ENCODE measurements at places on chromosomes 6 and 20.
A peak's percentile ranks its signal among the peaks of the same experiment; 100 is the strongest.

DNA sequence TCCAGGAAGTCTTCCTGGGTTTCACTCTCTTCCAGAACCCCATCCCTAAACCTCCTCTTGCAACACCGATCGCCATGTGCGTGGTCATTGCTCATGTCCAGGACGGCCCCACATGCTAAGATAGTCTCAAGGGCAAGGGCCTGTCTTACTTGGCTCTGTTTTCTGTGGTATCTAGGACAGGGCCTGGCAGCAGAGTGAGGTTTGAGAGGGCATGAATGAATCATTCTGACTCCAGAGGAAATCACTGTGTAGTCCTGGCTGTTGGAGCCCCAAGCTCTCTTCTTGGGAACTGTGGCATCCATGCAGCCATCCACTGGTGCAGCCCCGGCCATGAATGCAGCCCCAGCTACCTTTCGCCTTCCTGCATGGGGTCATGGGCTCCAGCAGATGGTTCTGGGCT is 12.4 kb downstream of the SIRPA start:
- DNase-seq: no peak

DNA sequence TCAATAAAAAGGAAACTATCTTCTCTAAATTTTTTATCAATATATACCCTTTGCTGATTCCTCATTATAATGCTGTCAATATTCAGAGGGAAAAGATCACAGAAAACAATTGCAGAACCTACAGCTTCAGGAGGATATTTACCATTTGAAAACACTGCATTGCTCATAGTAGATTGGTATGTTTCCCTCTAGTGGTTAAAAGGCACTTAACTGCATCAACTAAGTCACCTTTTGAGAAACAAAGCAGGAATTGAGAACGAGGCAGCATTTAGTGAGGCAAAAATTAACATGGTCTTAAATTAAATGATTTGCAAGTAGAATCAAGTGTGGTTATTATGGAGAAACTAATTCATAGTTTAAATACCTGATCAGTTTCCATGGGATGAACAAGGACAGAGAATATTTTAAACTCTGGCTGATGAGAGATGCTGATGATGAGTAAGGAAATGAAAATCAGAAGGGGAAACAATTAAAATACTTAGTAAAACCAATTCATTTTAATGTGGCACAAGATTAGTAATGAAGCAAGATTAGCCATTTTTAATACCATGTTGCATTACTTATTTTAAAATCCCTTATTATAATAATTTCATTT is 642.1 kb downstream of the EPHA7 start:
- DNase-seq: no peak

- no peak for DNase-seq
These were observed 38.3 kb upstream of the ATXN1 start for GRCh38 chr6:16799279-16800193.

- DNase-seq: no peak
These were observed 72.1 kb downstream of the FOXA2 start for GRCh38 chr20:22511943-22512910.

GRCh38 chr6:36906539-36907325 is 21.0 kb downstream of the C6orf89 start:
- peak; percentile 86 for DNase-seq

- DNase-seq: no peak
These were observed 403.3 kb upstream of the EPHA7 start for GRCh38 chr6:93822434-93823265.

DNA sequence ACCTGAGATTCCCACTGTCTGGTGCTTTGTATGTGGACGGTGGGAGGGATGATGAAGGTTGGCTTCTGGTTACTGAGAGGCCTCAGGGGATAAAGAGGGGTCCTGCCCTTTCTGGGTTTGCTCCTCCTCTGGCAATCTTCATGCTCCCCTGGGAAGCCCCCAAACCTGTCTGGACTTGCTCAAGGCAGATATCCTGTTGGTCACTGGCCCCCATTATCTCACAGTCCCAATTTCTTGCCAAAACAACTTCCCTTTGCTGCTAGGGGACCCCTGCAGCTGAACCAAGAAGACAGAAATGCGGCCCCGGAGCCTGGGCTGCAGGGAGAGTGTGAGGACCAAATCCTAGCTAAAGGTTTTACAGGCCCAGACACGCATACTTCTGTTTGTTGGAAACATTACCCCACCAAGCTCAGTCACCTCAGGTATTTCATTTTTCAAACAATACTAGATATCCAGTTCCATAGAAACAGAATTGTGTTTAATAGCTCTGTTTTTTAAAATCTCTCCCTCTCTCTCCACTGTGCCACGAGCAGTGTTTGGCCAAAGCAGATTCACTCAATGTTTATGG is 63.4 kb upstream of the MRPS10 start:
- DNase-seq: no peak

DNA sequence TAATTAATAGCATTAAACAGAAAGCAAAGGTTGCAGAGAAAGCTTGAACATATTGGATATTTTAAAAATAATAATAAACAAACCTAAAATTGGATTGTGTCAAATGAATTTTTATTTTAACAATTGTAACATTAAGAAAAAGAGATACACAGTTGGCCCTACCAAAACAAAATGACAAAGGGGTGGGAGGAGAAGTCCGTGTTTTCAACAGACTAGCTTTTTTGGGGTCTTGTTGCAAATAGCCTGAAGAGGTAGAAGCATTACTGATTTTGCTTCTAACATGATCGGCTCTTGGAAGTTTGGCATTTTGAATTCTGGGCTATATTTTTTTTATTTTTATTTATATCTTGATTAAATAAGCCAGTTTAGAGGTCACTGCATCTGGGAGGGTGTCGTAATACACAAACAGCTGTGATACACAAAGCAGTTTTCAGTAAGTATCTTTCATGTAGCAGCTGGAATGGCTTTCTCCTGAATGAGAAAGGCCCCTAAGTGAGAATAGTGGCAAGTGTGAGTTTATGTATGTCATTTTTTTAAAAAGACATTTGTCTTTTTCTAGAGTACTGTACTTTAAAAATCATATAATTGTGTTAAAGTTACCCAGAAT is 85.5 kb upstream of the ZNF217 start:
- no peak for DNase-seq

- no peak for DNase-seq
These were observed 5.1 kb downstream of the BLOC1S5 start for GRCh38 chr6:8059129-8059528.

DNA sequence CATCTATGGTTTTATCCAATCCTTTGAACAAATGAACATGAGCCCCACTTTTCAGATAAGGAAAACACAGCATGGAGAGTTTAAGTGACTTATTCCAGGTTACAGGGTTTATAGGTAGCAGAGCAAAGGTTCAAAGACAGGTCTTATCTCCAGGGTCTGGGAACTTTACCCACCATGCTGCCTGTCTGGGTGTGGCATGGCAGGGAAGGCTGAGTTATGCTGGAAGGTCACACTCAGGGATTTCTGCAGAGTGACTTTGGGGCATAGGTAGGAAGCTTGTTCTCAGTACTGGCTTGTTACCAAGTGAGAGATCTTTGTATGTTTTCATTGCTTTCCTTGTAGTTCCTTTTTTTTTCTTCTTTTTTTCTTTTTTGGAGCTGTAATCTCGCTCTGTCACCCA is 1.8 kb downstream of the ZNF831 start:
- DNase-seq: no peak

DNA sequence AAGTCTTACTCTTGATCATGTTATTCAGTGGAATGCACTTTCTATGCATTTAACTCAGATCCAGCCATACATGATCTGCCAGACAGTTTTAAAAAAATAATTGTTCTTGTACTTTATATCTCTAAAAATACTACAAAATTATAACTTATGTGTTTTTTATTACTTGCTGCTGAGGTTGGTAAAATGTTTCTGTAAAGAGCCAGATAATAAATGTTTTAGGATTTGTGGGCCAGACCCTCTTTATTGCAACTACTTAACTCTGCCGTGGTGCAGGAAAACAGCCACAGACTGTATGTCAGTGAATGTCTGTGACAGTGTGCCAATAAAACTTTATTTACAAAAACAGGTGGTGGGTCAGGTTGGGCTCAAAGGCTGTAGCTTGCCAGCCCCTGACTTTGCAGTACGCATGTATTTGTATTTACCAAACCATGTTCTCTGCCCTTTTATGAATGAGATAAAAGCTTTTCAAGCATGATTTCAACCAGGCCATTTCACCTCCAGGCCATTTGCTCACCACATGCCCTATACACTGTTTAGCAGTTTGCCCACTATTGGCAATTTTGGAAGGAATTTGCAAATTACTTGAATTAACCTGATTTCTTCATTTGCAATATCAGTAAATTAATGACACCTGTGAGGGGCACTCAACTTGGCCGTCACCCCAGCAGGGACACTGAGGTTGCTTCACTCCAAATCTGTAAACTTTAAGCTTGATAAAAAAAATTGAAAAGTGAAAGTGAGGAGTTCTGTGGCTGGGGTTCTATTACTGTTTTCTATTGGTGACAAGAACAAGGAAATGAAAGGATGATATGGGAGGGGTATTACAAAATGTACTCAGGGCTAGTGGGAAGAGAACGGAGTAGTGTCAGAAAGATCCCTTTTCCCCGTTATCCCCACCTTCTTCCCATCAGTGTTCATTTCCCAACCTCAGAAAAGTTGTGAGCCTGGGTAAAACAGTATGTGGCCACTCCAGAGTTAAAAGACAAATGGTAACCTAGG is 133.4 kb downstream of the CEBPB start:
- no peak for DNase-seq

DNA sequence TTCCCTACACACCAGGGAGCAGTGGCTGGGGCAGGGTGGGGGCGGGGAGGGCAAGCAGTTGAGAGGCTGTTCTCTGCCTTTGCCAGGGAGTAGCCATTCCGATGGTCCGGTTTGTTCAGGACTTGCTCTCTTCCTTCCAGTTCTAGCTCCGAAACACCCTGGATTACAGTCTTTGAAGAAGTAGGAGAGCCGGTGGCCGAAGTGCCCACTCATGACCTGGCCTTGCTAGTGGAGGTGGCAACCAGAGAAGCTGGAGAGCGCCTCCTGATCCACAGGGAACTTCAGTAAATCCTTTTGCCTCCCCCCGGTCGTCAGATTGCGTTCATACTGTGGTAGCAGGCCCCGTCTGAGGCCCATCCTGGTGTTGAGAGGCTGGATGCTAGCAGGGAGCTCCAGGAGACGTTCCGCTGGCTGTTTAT is 92.8 kb downstream of the ARID1B start:
- no peak for DNase-seq

- DNase-seq: no peak
These were observed 796 bp upstream of the TUBB start for GRCh38 chr6:30719356-30719755.

DNA sequence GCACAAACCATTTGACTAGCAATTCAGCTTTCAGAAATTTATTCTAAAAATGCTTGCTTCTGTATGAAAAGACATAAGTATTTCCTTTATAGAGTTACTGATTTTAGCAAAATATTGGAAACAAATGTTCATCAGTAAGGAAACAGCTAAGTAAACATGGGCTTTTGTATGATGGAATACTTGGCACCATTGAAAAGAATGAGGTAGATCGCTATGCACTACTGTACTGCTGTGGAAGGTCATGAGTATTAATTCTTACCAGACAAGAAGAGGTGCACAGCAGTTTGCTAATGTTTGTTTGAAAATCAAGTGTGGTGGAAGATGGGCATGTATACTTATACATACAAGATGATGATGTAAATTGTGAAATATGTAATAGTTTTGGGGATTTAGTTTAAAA is 73.0 kb downstream of the FARS2 start:
- DNase-seq: no peak

- no peak for DNase-seq
These were observed 62.0 kb upstream of the TENT5A start for GRCh38 chr6:81814370-81815076.

GRCh38 chr6:170444056-170444591 is 109.0 kb downstream of the PSMB1 start:
- DNase-seq: no peak

DNA sequence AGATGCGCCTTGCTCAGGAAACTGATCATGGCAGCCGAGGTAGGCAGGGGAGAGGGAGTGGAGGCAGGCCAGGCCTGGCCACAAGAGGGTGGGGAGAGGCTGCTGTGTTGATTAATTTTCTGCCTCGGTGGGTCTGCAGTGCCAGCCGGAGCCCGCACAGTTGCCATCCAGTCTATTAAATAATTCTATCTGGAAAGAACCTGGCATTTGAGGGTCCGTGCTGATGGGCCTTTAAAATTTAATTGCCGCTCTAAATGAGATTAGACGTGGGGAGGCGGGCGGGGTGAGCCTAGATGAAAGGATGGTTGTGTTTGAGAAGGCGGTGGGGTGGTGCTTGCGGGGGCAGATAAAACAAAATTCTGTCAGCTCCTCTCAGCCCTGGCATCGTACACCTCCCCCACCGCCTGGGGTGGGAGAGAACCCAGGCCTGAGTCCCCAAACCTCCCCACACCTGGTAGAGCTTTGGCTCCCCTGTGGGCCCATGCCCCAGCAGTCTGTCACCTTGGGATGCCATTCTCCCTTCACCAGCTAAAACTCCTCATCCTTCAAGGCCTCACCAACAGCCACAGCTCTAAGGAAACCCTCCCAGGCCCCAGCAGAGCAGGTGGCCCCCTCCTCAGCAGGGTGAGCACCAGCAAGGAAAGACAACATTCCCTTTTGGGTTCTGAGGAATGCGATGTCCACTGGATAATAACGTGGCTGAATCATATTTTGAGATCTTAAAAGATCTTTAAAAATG is 167.3 kb downstream of the GRM4 start:
- no peak for DNase-seq

- DNase-seq: no peak
These were observed 11.4 kb downstream of the PKIB start for GRCh38 chr6:122621638-122622037.

DNA sequence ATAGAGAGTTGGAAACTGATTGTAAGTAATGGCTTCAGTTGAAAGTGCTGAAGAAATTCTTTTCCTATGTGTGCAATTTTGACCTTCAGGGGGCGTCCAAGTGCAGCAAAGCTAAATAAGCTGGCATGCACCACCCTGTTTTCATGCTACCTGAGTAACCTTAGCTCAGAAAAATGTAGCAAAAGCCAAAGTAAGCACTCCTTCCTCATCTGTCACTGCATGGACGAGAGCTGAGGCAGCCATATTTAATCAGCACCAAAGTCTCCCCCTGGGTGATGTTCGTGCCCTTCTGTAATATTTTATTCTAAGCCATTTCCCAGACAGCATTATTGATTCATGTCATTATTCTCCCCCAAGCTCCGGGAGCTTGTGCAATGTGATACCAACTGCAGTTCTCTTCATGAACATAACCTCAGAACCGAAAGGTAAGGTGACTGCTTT is 123.1 kb downstream of the RPS12 start:
- peak; percentile 36 for DNase-seq

- no peak for DNase-seq
These were observed 83.1 kb upstream of the PTPN1 start for GRCh38 chr20:50426866-50427718.

DNA sequence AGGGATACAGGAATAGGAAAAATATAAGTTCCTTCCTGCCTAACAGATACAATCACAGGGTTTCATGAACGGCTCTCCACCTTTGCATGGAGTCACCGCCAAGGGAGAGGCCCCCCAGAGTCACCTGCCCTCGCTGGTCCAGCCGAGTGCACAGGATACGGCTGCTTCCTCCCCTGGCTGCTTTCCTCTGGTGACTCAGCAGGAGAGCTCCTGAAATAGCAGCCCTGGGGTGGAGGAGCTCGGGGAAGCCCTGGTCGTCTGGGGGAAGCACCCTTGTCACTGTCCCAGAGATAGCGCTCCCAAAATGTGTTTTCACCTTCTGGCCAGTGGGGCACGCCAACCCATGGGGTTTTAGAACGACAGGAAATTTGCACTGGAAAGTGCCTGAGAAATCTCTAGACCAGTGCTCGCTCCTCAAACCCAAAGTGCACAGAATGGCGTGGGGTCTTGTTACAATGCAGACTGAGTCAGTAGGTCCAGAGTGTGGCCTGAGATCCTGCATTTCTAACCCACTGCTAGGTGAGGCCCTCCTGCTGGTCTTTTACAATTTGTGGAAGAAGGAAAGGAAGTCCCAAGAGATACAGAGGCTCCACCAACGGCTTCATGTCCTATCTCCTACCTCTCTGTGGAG is 35.9 kb upstream of the FAM50B start:
- DNase-seq: peak; percentile 79

- DNase-seq: no peak
These were observed 42.1 kb downstream of the MAP3K4 start for GRCh38 chr6:161033667-161034066.

Data from heart left ventricle (tissue), 16 donors.